T-cell (primary cell): ENCODE measurements at places on chromosomes 6 and 20.

DNA sequence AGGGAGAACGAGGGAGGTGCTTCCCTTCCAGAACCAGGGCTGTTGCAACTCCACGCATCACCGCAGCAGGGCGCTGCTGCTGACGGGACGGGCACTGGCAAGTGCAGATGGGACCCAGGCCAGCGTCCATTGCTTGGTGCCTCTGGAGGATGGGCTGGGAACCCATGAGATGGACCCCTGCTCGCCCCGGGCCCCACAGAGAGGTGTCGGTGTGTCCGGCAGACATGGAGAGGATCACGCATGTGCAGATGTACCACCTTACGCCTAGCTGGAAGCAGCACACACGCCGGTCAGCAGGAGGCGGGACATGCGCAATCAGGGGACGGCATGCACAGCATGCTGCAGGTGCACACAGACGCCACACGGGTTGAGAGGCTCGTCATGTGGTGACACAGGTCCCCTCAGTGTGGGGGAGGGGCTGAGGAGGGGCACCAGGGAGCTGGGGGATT lies 5.7 kb downstream of the CABLES2 start:
- no peak for DNase-seq

GRCh38 chr20:62837790-62838127 lies 20.9 kb downstream of the COL9A3 start:
- no peak for DNase-seq

DNA sequence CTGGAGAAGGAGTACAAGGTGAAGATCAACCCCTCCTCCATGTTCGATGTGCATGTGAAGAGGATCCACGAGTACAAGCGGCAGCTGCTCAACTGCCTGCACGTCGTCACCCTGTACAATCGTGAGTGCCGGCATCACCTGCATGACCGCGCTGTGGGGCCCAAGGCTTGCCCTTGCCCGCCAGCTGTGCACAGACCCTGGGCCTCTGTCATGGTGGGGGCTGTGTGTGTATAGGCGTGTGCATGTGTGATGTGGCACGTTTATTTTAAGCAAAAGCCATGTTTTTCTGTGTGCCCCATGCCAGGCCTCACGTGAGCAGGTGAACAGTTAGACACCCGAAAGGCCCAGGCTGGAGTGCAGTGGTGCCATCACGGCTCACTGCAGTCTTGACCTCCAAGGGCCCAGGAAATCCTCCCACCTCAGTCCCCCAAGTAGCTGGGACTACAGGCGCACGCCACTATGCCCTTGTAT lies 36.3 kb downstream of the PYGB start:
- DNase-seq: no peak

DNA sequence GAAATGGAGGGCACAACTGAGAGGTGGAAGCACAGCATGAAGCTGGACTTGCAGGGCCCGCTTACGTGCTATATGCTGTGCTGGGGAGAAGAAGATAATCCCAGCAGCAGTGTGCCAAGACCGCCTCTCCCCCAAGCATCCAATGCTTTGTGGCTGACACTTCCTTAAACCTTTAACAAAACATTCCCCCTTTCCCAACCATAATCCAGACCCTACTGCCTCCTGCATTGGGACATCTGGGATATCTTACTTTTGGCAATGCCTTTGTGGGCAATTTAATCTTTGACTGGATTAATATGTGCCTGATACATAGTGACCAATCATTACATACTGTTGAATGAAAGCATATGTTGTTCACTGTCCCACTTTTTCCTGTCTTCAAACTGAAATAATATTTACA lies 3.1 kb upstream of the TENT5A start:
- DNase-seq: no peak

DNA sequence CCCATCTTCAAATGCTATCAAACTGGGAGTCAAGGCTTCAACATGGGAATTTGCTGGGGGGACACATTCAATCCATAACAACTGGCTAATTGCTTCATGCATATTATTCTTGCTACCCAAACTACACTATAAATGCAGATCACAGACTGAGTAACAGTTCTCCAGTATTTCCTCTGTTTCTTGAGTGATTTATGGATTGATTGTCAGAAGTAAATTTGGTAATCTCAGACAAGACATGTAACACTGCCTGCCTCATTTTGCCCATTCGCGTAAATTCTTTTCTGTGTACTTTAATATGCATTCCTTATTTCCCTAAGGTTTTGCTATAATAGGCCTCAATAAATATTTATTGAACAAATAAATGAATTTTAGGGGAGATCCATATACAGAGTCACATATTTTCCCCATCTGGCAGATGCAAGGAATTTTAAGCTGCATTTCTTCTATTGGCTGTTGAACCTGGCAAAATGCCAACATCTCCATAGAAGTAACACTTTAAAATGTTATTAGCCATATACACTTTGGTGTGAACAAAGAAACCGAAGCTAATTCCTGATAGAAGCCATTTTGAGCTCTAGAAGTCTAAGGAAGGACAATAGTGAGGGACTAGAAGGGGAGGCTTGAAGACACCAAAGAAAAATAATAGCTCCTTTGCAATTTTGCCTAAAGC lies 98.2 kb downstream of the QRSL1 start:
- DNase-seq: no peak

DNA sequence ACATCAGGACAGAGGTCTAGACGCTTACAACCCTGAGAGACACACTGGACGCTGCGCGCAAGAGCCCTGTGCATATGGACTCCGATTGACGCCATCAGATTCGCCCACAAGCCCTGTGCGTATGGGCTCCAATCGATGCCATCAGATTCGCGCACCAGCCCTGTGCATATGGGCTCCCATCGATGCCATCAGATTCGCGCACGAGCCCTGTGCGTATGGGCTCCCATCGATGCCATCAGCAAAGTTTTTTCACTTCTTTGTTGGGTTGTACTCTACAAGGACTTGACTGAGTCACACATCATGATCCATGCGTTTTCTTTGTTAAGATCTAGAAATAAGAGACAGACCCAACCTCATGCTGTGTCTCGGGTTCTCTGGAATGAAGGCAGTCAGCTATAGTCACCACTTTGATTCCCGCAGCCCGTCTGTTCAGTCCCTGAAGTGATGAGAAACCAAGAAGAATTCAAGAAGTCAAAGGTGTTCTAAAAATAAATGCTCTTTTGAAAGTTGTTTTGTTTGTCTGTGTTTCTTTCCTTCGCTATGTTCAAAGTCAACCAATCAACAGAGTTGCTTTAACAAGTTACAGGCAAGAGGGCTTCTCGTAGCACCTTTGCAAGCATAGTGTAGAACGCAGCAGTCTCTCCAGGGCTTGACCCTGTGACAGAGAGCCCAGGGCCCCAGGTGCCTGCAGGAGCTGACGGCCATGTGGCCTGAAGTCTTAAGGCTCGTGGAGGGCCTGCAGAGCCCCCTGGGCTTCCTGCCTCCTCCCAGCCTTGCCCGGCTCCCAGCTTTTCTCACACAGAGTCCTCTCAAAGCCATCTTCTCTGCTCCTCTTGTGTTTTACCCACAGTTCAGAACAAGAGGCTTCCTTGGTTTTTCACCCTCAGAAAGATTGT lies 7.9 kb downstream of the RPS6KA2 start:
- no peak for DNase-seq

GRCh38 chr6:4660377-4661321 lies 115.6 kb upstream of the CDYL start:
- no peak for DNase-seq

DNA sequence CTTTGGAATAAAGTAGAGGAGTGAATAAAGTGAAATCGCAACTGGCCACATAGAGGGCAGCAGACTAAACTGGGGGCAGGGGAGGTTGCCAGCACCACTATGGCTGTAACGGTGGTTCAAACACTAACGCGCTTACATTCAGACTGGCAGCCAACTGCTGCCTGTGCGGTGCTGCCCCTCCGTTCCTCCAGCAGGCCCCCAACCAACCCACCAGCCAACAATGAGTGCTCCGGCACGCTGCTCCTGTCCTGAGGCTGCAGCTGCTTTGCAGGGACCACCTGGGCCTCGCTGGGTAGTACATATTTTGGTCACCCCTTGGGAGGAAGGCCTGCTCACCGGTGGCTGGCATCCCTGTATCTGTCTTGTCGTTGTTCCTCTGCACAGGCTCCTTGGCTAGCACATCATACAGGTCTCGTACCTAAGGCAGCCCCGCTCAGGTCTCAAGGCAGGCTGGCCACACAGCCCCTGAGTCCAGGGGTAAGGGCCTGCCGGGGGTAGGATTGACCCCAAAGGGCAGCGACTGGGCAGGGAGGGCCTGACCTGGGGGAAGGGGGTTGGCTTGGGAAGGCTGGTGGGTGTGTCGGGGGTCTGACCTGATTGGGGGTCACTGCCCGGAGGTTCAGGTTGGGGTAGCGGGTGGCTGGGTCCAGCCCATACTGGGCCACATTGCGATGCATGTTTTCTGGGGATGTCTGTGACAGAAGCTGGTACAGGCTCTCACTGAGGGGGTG lies 6.3 kb downstream of the MICAL1 start:
- DNase-seq: no peak

DNA sequence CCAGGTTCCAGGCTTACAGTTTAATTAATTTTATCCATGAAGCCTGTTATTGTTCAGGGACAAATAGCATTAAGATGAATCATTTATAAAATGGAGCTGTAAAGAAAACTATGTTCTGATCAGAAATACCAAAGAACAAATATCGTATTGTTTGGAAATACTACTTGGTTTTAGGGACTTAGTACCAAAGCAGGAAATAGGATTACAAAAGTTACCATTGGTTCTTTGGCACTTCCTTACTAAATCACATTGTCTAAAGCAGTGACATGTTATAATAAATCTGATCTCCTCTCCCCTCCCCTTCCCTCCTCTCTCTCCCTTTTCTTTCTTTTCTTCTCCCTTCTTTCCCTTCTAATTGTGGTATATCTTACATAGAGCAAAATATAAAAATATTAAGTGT lies 29.6 kb downstream of the CRYBG1 start:
- no peak for DNase-seq

GRCh38 chr6:110517034-110517433 lies 40.6 kb upstream of the SLC22A16 start:
- DNase-seq: no peak

DNA sequence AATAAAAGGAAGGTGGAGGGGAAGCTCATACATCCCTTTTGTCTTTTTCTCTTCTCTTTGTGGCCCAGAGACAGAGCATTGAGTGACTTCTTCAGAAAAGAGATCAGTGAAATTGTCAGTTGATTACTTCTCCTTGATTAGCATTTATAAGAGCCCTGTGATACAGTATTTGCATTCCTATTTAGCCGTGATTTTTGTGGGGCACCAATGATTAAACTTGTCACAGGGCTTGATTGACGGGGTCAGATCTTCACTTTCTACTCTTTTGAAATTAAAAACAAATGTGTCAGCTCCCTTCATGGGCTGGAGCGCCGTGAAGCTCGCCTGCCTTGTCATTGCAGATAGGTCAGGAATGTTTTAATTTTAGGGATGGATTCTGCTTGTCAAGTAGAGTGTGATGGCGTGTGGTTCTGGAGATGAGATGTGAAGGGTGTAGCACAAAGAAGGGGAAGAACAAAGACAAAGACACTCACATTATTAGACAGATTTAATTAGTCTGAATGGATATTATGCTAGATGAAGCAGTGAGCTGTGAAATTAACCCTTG lies 166.8 kb downstream of the ZNF217 start:
- DNase-seq: no peak

DNA sequence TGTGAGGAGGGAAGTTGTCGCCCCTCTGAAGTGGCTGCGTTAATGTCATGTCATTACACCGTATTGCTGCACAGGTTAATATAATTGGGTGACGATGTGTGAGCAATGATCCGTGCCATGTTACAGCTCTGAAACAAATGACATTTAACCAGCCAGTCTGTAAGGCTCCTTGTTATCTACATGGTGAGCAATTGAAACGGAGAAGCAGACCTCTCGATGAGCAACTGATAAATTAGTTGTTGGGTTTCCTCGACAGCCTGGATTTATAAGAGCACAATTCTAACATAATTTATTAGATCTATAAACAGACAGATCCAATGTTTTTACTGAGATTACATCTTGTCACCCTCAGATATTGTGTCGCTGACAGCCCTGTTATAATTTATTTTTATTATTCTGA lies 49.9 kb upstream of the MAFB start:
- no peak for DNase-seq

GRCh38 chr20:53899351-53900167 lies 170.8 kb downstream of the BCAS1 start:
- peak; percentile 77 for DNase-seq

DNA sequence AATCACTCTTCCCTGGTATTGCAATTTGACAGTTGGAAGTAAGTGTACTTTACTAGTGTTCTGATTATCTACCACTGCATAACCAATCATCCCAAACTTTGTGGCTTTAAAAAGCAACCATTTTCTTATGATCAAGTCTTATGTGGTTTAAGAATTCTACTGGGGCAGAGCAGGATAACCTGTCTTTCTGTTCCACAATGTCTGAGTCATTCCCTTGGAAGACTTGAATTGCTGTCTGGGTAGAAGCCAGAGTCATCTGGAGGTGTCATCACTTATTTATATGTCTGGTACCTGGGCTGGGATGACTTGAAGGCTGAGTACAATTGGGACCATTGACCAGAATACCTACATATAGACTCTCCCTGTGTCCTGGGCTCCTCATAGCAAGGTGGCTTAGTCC lies 644.3 kb downstream of the HDGFL1 start:
- DNase-seq: no peak

DNA sequence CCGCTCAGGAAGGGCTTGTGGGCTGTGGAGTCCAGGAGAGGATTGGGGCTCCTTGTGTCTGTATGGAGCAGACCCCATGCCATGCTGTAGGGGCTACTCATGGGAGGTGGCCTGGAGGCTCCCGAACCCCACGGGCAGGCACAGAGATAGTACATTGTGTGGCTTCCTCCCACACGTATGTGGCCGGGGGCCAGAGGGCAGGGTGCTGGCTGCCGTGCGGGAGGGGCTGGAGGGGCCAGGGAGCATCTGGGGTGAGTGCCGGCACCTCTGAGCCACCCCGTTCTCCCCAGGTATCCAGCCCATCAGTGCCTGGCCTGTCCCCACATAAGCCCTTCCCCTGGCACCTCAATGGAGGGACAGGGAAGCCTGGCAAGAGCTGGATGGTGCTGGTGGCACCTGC lies 7.6 kb downstream of the RBBP8NL start:
- DNase-seq: no peak

DNA sequence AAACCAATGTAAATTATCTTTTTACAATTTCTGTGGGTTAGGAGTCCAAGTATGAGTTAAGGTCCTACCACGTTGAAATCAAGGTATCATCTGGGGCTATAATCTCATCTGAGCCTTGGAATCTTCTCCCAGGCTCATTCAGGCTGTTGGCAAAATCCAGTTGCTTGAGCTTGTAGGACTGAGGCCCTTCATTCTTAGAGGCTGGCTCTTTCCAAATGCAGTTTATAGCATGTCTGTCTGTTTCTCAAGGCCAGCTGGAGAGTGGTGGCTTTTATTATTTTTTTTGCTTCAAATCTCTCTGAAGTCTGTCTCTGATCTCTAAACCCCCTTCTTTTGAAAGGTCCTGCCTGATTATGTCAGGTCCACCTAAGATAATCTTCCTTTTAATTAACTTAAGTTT lies 177.2 kb upstream of the ASCC3 start:
- DNase-seq: no peak

DNA sequence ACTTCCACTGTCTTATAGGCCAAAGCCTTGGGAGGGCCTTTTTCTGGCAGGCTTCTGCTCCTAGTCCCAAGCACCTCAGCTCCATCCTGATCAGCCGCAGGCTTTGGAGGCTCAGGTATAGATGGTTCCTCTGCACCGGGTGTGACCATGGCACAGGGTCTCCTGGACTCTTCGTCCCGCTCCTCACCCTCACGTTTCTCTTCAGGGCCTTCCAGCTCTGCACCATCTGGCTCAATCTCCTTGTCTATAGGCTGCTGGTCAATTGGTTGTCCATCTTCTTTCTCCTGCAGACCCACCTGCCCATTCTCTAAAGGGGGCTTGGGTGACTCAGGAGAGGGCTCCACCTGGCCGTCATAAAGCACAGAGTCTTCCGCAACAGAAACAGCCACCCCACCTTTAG lies 37.0 kb downstream of the BFSP1 start:
- no peak for DNase-seq
